ENCODE measurements at places on chromosomes 6 and 20.

DNA sequence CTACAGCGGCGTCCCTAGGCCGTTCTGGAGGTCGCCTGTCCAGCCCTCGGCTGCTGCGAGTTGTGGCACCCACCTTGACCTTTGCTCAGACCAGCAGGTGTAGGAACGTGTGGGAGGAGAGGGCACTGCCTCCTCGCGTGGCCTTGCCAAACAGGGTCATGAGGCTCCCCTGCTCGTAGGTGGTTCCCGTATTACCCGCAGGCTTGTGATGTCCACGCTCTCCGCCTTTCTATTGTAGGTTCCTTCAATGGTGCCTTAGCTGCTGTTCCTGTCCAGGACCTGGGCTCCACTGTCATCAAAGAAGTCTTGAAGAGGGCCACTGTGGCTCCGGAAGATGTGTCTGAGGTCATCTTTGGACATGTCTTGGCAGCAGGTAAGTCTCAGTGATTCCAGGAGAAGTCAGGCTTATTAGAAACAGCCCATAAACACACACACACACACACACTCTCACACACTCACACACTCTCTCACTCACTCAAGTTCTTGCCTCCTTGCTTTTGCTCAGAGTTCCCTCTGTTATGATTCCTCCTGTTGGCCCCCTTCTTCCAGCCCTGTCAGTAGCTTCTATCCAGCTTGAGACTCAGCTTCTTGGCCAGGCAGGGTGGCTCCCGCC lies 942 bp downstream of the ACAT2 start:
- DNase-seq, result peak; percentile 34

DNA sequence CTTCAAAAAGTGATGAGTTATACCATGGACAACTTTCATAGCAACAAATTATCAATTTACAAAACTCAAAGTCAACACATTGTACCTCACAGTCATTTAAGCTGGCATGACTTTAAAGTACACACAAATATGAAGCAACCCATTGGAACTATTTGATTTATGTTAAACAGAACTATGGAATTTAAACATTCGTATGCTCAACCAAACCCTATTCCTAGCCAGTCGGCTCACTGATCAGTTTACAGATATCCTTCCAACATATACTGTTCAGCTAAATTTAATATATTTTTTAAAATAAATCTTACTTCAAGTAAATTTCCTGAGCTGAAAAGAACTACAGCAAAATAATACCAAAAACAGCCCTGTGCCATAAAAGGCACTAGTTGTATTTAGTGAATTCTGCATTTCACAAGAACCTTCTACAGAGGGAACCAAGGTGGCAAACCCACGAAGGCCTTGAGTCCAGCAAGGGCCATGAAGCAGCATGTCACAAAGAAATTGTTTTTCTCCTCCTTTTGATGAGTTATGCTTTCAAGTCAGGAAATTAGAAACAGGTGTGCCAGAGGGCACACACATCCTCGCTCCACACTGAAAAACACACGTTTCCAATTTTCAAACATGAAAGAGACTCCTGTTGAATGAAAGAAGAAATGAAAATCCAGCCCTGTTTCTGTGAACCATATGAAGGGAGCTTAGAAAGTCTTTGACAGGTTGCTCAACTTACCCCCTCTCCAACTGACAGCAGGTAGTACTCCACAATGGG lies 122.8 kb downstream of the TASP1 start:
- DNase-seq, result no peak

GRCh38 chr20:53872561-53873229 lies 197.7 kb downstream of the BCAS1 start:
- no peak for DNase-seq

GRCh38 chr6:142531727-142532126 lies 229.9 kb downstream of the ADGRG6 start:
- DNase-seq, result no peak

GRCh38 chr20:22719167-22719591 lies 134.8 kb upstream of the FOXA2 start:
- DNase-seq, result no peak

GRCh38 chr20:34824806-34825529 lies 483 bp downstream of the NCOA6 start:
- DNase-seq, result peak; percentile 41

DNA sequence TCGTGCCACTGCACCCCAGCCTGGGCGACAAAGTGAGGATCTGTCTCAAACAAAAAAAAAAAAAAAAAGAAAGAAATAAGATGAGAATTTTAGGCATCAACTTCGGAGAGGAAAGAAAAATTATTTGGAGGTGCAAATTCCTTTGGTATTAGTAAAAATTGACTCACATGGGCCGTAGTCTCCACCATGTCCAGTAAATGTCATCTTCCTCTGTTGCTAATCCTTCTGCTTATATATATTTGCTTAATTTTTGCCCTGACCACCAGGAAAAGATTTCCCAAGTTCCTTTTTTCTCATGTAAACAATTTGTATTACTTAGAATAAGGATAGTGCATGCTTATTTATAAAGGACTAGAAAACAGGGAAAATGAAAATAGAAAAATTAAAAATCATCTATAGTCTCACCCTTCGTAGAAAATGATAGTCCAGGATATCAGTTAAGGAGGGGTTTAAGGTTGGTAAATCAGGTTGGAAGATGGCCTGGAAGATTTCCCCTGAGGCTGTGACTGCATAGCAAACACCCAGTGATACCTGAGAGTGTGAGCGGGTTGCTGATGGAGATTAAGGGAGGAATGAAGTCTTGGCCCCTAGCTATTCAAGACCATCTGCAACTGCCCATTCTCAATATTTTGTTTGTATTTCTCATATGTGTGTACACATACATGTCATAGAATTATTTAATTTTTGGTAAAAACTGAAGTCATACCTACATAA lies 240.8 kb downstream of the ZNF217 start:
- DNase-seq, result no peak

DNA sequence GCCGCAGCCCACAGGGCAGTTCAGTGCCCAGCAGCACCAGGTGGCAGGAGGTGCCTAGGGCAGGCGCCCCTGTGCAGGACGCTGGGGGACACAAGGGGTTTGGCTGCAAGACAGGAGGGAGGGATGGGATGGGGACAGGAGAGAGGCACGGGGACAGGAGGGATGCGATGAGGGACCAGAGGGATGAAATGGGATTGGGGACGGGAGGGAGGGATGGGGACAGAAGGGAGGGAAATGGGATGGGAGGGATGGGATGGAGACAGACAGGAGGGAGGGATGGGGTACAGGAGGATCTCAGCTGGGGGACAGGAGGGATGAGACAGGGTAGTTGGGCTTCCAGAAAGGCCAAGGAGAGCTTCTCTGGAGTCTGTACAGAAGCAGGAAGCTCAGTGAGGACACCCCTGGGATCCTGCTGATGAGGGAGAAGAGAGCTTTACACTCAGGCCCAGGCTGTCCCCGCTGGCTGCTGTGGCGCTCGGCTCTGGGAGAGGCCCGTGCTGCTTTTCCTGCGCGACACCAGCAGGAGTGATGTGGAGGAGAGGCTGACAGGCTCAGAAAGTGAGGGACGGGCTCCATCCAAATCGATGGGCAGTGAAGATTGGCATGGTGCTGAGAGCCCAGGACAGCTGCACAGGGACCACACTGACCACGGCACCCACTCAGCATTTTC lies 400.8 kb downstream of the SMOC2 start:
- DNase-seq, result no peak

GRCh38 chr6:20868397-20869096 lies 334.3 kb downstream of the CDKAL1 start:
- DNase-seq, result peak; percentile 9

DNA sequence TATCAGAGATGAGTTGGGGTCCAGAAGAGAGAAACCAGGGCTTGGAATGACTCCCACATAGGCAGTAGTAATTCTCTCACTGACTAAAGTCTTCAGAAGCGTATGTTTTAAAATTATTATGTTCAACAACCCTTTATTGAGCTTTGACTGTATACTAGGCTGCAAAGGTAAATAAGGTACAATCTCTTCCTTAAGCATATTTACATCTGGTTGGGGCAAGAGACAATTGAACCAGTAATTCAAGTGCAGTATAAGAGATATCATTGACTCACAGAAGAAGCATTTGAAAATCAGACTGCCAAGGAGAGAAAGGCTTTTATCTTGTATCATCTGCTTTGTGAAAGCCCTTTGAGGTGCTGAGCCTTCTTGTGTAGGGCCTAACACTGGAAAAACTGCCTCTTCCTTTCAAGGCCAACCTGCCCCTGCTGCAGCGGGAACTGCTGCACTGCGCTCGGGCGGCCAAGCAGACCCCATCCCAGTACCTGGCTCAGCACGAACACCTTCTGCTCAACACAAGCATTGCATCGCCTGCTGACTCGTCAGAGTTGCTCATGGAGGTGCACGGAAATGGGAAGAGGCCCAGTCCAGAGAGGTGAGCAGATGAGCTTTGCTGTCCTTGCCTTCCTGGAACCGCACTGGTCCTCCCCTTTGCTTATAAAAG lies 39.3 kb upstream of the C20orf144 start:
- no peak for DNase-seq

DNA sequence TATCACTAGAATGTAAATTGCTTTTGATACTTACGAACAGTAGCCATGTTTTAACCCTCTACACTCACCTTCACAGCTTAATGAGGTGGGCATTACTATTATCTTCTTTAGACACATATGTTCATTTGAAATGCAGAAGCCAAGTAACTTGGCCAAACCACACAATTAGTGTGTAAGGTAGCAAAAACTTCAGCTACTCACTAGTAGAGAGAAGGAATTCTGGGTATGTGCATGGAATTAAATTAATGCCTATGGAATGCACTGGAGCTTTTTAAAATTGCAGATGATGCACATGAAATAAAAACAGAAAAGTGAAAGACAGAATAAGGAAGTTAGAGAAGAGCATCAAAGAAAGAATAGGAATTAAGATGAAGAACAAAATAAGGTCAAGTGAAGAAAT lies 494.0 kb downstream of the ADGRB3 start:
- DNase-seq, result no peak

DNA sequence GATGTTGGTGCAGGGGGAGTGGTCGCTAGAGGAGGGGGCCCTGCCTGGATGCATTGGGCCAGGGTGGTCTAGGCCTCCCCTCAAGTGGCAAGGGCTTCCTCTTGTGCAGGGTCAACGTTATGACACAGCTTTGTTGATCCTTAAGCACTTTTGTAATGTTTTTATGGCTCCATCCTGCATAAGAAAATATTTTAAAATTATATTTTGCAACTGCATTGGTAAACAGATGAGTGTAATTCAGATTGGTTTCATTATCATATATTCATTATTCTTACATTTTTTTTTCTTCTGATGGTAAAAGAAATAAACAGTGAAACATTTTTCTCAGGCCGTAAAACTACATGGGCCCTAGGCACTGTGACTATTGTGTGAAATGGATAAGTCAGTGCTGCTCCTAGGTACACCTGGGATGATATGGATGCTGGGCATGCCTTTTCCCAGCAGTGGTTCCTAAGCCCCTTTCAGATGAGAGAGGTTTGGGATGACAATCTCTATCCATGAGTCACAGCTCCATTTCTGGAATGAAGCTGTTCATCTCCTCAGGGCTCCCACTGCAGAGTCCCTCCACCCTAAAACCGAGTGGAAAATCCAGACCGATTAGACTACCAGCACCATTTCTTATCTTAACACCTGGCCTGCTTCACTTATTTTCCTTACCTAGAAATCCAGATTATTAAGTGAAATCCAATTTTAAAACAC lies 5.8 kb upstream of the SIM1 start:
- DNase-seq, result no peak

- DNase-seq, result no peak
Observed at GRCh38 chr20:3229798-3230197, 9.2 kb downstream of the SLC4A11 start.

GRCh38 chr20:44700306-44700705 lies 14.9 kb upstream of the CCN5 start:
- DNase-seq, result no peak

- no peak for DNase-seq
Observed at GRCh38 chr20:44959082-44959637, 1.0 kb downstream of the TOMM34 start.

- no peak for DNase-seq
Observed at GRCh38 chr6:20811109-20811761, 277.0 kb downstream of the CDKAL1 start.

GRCh38 chr6:39080246-39080875 lies 31.8 kb downstream of the GLP1R start:
- DNase-seq, result no peak

- DNase-seq, result no peak
Observed at GRCh38 chr6:97423190-97423589, 140.2 kb upstream of the MMS22L start.

All from pons (tissue), 1 donor.